Endothelial cell of coronary artery (primary cell): ENCODE measurements at places on chromosomes 1 and 21. TPM values are rescaled to one million over a fixed set of nuclear protein-coding genes. Genes with fewer than 3 reads are reported as not detected.

CHIA gene
- total RNA-seq, result not detected in 2 replicates

CLDN17 gene
- total RNA-seq, result not detected in 2 replicates

TMEM82 gene
- not detected in 2 replicates for total RNA-seq

CDC42SE1 gene
- total RNA-seq, result 56.3 and 58.8 TPM in 2 replicates

OR10Z1 gene
- not detected in 2 replicates for total RNA-seq

OR6N1 gene
- not detected in 2 replicates for total RNA-seq

HAO2 gene
- total RNA-seq, result not detected in 2 replicates
